ENCODE measurements at places on chromosomes 4 and X. TPM values are rescaled to one million over a fixed set of nuclear protein-coding genes. Genes with fewer than 3 reads are reported as not detected.

The SERTM2 gene
- not detected for total RNA-seq

The SLC4A4 gene
- 12.8 TPM for total RNA-seq

The ZFYVE28 gene
- 1.3 TPM for total RNA-seq

The MID1 gene
- total RNA-seq = 12.1 TPM

The ITM2A gene
- not detected for total RNA-seq

The HOPX gene
- total RNA-seq = 2.7 TPM

The PIR gene
- total RNA-seq = 13.4 TPM

The SCFD2 gene
- 10.7 TPM for total RNA-seq

The SPANXA2 gene
- total RNA-seq = not detected

The PDLIM3 gene
- total RNA-seq = 63.0 TPM

The PWWP3B gene
- 2.1 TPM for total RNA-seq

The FAM184B gene
- total RNA-seq = not detected

The PNMA5 gene
- total RNA-seq = not detected

The CYSLTR1 gene
- total RNA-seq = not detected

The EREG gene
- not detected for total RNA-seq

The FGF16 gene
- not detected for total RNA-seq

The ARHGAP4 gene
- 3.1 TPM for total RNA-seq

The ERVMER34-1 gene
- total RNA-seq = 1.4 TPM

The CFAP47 gene
- not detected for total RNA-seq

The NSD2 gene
- 46.9 TPM for total RNA-seq

The GC gene
- not detected for total RNA-seq

The ASMT gene
- total RNA-seq = not detected

The NLGN3 gene
- 0.87 TPM for total RNA-seq

The SPON2 gene
- 162 TPM for total RNA-seq

The RAB39B gene
- total RNA-seq = 3.1 TPM

The DGAT2L6 gene
- not detected for total RNA-seq

The RAI2 gene
- total RNA-seq = 0.87 TPM

The GUCY1A1 gene
- total RNA-seq = 29.4 TPM

The PDZD4 gene
- 27.2 TPM for total RNA-seq

The UGDH gene
- 207 TPM for total RNA-seq

The KDR gene
- total RNA-seq = 0.67 TPM

All from chondrocyte (in vitro differentiated cells).